ENCODE measurements at places on chromosomes 3 and 15.

GRCh38 chr15:76328958-76329357 is 7.6 kb upstream of the ISL2 start:
- DNase-seq, result no peak

GRCh38 chr3:72152551-72153476 is 367.9 kb upstream of the PROK2 start:
- DNase-seq, result no peak

DNA sequence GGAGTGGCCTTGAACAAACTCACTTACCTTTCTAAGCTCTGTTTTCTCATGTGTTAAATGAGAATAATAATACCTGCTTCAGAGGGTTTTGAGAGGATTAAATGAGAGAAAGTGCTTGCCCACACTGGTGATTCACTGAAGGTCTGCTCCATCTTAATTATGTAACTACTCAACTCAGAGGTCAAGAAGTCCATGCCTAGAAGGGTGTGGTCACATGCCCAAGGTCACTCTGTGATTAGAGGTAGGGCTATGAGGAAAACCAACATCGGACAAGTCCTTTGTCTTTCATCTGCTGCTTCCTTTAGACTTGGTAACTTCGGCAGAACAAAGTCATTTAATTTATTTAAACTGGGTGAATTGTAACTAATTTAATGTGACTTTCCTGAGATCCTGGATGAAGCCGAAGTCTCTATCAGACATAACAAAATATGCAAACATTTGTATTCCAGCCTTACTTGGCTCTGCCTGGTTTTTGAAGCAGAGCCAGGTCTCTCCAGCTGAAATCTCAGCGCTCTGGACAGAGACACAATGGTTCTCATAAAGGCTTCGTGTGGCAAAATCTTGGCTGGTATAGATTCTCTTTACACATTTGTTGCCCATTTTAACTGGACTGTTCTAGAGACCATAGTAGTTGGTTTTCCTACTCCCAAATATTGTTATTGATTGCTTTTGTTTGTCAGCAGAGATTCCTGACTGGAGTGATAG is 3.0 kb downstream of the CHRNA7 start:
- DNase-seq, result no peak

- DNase-seq, result no peak
Measured at GRCh38 chr15:78073046-78073787, 4.3 kb downstream of the TBC1D2B start.

GRCh38 chr3:5505163-5505562 is 317.7 kb downstream of the EDEM1 start:
- DNase-seq, result no peak

- DNase-seq, result no peak
Measured at GRCh38 chr3:151412989-151413388, 28.4 kb upstream of the P2RY12 start.

DNA sequence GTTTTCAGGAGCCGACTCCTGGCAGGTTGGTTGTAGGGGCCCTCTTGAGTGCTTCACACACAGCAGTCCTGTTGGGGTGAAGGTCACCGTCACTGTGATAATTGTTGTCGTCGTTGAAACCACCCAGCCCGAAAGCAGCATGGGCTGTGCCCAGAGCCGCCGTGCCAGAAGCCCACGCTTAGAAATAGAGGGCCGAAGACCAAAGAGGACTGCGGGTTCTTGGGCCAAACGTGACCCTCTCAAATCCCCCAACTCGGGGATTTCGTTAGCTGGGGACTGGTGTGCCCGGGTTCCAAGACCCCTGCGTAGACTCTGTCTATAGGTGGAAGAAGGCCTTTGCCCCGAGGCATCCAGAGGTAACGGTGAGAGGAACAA is 7.5 kb upstream of the ADAMTS17 start:
- DNase-seq, result no peak

DNA sequence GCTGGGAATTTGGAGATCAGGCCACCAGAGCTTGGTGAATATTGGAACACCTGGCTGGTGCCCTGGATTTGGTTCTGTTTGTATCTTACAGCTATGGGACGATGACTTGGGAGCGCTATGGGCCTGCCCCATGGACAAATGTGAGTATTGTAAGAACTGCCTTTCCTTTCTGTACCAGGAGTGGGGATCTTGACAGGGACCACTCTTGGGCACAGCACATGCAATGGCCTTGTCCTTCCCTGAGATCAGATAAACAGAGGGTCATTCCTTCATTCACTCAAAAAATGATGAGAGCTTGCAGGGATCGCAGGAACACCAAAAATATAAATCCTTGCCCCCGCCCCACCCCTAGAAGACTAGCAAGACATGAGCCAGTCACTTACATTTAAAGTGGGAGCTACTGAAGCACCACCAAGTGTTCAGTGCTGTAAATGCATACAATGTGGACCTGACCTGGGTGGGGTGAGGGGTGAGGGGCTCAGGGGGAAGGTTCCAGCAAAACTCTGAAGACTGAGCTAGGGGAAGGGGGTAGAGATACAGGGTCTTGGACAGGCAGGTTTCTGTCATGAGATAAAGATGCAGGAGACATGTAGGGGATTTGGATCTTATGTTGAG is 2.7 kb upstream of the CRELD1 start:
- no peak for DNase-seq

DNA sequence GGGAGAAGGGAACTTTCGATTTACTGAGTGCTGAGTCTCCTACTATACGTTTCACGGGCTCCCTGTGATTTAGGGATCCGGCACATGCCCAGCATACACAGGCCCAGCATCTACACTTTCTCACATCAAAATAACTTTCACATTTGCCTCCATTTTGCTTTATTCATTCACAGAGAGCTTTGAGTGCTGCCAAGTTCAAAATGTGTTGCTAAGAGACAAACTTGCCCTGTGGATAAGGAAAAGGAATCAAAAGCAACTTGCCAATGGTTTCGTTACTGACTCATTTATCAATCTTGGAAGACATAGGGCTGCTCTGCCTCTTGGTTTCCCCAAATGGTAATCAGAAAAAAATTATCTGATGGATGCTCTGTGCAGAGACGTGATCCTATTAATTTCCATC is 86.3 kb upstream of the LRRN1 start:
- no peak for DNase-seq

DNA sequence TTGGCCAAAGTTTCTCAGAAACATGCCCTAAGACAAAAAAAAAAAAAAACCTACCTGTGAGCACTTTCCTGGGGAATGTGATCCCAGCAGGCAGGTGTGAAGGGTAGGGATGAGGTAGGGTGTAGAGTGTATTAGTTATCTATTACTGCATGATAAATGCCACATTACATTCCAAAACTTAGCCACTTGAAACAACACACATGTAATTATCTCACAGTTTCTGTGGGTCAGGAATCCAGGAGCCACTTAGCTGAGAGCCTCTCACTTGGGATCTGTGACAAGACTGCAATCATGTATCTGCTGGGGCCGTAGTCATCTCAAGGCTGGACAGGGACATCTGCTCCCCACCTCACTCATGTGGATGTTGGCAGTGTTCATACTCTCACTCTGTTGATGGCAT is 18.9 kb upstream of the FBN1 start:
- no peak for DNase-seq

GRCh38 chr3:75049533-75049932 is 435.1 kb upstream of the CNTN3 start:
- DNase-seq, result no peak

DNA sequence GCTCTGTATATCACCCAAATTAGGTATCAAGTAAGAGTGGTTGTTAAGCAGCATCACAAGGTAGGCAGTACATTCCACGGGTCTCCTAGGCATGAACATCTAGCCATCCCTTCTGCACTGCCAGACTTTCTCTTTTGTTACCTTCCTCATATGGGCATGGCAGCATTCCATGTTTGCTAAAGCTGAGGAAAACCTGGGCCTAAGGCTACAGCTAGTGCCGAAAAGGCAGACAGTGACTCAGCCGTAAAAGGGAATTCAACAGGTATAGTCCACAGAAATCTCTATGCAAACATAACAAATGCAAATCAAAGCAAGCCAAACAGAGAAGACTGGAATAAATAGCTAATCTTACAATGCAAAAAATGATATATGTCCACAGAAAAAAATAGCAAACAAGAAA is 645.4 kb downstream of the ZBBX start:
- no peak for DNase-seq

- DNase-seq, result no peak
Measured at GRCh38 chr3:45082142-45082538, 56.0 kb downstream of the CLEC3B start.

- DNase-seq, result peak; percentile 71
Measured at GRCh38 chr3:113783463-113783862, 36.6 kb downstream of the ATP6V1A start.

DNA sequence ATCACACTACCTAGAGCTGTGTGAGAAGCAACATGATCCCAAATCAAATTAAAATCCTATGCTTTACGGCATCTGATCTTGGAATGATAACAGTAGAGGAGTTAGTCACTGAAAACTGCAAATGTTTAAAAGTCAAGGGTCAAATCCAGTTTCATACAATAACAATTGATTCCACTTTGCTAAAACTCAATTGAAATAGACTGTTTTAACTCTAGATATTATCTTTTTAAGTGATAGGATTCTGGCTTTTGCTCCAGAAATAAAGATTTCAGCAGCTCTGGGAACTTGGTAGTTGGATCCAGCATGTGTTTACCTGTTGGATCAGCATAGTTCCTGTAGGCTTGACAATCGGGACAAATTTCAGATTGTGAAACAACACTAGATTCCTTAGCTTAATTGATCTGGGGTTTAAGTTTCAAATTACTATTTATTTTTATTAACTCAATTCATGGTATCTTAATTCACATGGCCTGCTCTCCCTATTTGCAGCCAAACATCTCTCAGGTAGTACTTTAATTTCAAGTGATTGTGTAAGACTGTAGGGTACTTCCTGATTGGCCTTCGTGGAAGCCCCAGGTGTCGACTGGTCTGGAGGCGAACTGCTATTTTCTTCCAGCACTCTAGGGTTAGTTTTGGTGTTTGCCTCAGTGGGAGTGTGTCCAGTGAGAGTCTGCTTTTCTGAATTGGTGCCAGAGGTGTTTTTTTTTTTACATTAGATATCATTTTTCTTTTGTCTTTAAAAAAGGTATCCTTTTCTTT is 16.6 kb downstream of the NFKBIZ start:
- DNase-seq, result no peak

DNA sequence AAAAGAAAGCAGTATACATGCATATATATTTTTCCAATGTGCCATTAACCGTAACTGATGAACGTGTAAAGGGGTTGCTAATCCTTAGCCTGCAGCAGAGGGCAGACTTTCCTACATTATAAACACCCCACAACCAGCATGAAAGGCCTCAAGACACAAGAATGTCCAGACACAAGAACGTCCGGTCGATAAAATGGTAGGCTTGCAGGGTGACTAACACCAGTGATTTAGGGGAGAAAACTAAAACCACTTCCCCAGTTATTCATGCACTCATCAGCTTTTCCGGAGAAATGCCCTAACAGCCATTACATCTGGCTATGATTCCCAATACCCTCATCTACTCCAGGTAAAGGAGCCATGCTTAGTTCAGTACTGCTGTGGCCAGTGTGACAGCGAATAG is 57.4 kb downstream of the LRTM1 start:
- no peak for DNase-seq

DNA sequence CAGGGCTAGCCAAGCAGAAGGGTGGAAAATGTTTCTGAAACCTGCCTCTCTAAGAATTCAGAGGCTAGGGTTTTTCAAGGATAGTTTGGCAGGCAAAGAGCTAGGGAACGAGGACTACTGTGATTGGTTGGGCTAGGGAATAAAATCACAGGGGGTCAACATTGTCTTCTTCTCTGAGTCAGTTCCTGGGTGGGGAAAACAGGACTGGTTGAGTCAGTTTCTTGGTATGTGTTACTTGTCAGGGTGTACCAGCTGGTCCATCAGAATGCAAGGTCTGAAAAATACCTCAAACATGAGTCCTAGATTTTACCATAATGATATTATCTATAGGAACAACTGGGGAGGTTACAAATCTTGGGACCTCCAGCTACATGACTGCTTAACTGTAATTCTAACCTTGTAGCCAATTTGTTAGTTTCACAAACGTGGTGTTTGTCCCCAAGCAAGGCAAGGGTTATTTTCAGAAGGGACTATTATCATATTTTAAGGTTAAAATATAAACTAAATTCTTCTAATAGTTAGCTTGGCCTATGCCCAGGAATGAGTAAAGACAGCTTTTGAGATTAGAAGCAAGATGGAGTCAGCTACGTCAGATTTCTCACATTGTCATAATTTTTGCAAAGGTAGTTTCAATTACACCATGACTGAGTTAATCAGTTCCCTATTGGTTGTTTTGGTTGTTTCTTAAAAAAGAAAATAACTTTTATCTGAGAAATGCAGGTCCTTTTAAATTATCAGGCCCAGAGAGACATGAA is 231.5 kb downstream of the ALCAM start:
- DNase-seq, result no peak

DNA sequence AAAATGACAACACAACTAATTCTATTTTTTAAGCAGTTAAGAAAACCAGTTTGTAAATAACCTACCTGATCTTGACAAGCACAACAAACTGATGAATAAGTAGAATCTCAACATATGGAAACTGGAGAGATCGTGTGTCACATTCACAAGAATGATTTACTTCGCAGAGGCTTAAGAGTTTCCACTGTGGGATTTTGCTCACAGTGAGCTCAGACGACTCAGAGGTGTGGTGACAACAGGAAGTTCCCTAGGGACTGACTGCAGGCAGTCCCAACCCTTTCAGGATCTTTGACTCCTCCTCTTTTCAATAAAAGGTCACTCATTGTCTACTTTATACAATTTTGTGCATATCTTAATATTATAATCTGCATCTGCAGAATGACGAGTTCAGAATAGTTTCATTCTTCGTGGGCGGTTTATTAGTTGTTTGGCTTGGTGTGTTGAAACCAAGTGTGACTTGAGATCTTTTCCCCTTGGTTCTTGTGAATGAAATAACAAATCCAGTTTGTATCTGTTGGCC is at the start of gene LIPH:
TSS of gene LIPH (minus strand) at position 231 of the 520 bp plus-strand sequence. CDS start at position 114, 117 bp downstream.
- no peak for DNase-seq

DNA sequence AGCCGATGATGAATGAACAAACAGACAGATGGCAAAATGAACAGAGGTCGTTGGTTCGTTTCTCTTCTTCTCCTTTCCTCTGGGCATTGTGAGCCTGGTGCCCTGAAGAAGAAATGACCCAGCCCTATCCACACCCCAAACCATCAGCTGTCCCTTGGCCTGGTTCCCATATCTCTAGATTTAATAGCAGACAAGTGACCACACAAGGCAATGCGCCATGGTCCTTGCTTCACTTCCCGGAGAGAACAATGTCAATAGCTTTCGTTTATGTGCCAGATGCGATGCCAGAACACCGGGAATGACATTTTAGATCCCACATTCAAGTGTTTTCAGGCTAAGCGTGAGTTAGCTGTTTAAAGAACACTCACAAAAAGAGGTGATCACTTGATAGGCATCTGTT is 17.7 kb downstream of the POC1A start:
- no peak for DNase-seq

DNA sequence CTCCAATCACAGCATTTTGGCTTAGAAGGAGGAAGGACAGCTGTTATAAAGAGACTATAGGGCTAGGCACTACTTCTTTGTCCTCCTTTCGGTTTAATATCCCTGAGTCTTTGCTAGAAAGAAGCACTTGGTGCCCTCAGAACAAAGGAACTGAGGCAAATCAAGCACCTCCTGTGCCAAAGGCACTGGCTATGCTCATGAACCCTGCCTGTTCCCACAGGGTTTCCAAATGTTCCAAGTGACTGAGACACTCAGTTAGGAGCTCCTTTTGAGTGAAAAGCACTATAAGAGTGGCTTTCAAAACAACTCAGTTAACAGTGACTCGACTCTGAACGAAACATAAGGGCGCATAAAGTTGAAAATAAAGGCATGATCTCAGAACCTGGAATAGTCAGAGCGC is 25.0 kb downstream of the TBC1D2B start:
- DNase-seq, result no peak

GRCh38 chr3:27673701-27674100 is 48.4 kb downstream of the EOMES start:
- peak; percentile 8 for DNase-seq
